ENCODE measurements at places on chromosomes 3 and 15.

GRCh38 chr3:97076673-97077072 lies 262.3 kb downstream of the EPHA6 start:
- DNase-seq, result no peak

- DNase-seq, result no peak
Measured at GRCh38 chr3:174398761-174399160, 460.4 kb upstream of the NAALADL2 start.

DNA sequence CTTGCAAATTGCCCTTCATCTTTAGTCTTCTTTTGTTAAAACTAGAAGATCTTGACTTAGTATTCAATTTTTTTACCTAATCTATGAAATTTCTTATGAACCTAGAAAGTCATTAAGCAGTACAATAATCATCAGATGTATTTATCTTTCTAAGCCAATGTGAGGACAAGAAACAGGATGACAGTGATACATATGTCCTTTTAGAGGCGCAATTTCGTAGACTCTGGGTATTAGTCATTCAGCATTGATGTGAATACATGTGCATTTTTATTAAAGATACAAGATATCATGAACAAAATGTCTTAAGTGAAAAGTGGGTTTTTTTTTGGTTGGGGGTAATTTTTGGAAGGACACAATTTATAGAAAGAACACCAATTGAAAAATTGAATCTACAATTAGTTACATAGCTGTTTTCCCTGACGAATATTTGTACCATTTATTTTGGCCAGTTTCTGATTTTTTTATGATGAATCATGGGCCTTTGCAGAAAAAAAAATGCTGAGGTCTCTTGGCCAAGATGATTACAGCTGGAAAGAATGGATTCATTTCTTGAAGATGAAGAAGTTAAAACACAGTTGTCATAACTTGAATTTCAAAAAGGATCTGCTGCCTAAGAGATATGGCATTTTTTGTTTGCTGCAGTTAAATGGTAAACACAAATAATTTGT lies 48.9 kb upstream of the AGTR1 start:
- DNase-seq, result no peak

DNA sequence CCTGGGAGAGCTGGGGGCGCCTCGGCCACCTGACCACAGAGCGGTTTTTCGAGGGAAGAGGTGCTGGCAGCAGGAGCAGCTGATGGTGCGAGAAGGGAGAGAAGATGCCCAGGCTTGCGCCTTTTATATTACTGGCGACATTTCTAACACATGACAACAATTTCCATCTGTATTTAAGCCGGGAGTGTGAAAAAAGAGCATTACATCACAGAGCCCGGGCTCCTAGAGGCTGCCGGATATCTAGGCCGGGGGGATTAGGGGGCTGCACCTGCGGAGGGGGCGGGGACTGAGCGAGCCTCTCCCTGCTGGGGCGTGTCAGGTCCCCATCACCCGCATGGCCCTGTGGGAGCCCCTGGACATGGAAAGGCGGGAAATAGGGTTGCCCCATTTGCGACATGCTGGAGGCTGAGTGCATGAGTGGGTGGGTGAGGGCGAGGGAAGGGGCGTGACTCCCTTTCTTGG lies 440.7 kb downstream of the MAGI1 start:
- DNase-seq, result peak; percentile 56

DNA sequence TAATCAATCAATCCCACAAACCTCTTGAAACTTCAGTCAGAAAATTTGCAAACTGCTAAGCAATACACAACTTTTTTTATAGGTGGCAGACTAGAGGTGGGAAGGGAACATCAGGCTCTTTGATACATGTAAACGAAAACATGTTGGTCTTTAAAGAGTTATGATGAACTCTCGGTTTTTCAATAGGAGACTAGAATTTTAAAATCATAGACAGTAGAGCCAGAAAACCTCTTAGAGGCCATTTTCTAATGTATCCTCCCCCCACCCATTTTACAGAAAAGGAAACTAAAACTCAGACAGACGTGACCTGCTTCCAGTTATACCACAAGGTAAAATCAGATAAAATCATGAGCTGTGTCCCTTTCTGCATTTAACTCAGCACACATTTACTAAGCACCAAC lies 179.1 kb upstream of the LPP start:
- DNase-seq, result no peak

DNA sequence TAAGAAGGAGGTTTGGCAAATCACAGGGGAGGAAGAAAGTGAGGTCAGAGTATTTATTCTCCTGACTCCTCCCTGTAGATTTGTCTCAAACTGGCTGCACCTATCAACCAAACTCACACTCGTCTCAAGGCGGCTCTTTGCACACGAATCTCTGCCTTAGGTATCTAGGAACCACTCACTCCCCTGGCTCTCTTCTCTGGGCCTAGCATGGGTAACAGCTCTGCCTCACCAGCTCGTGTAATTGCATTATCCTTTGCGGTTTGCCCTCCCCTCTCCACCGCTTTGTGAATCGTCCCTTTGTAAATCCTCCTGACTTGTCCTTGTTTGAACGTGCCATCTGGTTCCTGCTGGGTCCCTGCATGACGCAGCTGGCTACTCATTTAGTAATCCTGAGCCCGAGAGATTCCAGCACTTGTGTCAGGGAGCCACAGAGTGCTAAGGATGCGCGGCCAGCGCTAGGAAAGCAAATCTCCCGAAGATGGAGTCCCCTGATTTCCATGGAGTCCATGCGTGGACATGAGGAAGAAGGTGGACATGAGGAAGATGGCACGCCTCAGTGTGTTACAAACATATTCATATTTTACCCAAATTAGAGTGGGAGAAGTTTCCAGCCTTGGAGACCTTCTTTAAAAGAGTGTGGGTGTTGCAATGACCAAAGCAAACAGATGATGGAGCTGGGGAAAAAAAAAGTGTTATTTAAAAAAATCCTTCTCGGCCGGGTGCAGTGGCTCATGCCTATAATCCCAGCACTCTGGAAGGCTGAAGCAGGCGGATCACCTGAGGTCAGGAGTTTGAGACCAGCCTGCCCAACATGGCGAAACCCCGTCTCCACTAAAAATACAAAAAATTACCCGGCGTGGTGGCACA lies 26.7 kb downstream of the NRROS start:
- peak; percentile 87 for DNase-seq

DNA sequence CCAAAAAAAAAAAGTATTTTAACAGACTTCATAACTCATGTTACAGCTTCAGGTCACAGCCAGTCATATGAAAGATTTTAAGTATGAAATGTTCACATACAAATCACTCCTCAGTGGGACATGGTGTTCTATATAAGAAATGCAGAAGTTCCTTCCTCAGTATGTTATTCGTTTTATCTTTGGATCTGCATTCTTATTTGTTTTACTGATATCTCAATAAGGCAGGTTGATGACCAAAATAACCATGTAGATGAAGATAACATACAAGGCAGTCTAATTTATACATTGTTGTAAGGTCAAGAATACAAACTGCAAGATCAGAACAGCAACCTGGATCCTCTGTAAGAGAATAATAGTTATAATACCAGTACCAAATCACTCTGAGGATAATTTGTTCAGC lies 75.6 kb downstream of the CHAC1 start:
- DNase-seq, result no peak

- DNase-seq, result no peak
Measured at GRCh38 chr15:29364426-29365078, 94.9 kb upstream of the NSMCE3 start.

DNA sequence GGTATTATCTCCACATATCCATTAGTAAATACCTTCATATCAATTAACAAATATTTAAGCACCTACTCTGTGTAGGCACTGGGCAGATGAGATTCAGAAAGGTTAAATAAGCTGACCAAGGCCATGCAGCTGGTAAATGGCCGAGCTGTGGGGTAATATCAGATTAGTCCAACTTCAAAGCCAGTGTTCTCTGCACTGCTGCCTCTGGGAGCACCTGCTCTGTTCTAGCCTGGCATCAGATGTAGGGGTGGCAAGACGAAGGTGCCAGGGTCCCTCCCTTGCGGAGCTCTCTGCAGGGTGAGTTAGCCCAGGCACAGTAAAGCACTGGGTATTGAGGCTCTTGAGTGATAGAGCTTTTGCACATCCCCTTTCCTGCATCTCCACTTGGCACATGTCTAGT lies 5.5 kb downstream of the TATDN2 start:
- no peak for DNase-seq

DNA sequence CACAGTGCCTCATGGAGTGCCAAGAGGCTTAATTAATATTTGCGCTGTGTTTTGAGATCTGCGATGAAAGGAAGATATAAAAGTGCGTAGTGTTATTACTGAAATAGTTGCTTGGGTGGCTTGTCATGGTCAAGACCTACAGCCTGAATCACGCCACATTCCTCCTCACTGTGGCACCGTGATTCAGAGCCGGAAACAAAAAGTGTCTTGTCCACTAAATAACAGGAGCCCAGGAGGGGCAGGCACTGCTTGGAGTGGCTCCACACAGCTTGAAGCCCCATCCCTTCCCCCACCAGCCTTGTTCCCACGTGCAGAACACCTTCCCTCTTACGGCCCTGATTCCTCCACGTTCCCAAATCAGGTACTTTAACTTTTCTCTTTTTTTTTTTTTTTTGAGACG lies 1.2 kb upstream of the LRRC15 start:
- DNase-seq, result no peak

GRCh38 chr15:59598461-59598860 lies 13.1 kb upstream of the GCNT3 start:
- no peak for DNase-seq

DNA sequence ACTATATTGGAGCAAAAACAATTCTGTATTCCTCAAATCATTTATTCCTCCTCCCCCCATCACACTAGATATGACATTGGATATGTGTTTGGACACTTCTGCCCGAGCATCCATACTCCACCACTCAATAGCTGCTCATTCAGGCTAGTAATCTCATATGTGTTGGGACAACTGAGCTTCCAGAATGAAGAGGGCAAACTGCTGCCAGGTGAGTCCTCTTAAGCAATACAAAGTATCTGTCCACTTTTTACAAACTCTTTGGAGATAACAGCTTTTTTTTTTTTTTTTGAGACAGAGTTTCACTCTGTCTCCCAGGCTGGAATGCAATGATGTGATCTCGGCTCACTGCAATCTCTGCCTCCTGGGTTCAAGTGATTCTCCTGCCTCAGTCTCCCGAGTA lies 5.4 kb upstream of the TNFSF10 start:
- DNase-seq, result no peak

DNA sequence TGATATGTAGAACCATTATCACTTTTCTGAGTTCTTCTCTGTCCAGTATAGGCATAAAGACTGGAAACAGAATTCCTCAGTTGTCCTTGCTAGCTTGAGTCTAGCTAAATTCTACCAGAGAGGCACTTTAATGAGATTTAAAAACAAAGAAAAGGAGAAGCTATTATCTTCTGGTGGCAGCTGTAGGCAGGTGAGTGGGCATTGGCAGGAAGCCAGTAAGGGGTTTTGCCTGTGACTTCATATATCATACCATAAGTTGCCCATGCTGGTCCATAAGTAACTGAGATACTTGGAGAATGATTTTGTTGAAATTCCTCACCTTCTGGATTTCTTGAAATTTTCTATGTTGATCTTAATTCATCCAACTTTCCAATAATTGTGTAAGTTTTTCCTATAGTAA lies 402.3 kb upstream of the TGFBR2 start:
- DNase-seq, result no peak

DNA sequence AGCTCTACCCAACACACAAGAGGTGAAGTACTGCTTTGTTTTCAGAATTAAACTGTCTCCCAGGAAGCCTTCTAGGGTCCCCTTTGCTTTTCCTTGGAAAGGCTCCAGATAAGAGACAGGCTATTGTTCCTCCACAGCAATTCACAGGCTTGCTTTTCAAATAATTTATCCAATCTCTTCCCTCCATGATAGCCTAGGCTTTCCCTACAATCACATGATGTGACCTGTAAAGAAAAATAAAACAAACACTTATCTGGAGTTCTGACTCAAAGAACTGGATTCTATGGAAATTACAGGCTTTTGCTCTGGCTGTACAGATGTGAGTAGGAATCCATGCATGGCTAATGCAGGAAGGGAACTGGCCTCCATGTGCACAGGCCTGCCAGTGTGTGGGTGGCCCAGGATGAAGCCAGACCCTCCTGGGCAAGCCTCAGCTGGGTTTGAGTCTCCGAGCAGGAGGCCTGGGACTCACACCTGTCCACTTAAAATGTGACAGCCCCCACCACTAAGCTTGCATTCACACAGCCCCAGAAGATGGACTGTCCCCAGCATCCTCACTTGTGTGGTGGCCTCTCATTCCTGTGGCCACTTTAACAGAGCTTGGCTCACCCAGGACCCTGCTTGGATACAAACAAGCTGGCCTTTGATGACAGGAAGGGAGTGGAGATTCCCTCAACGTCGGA lies 75.8 kb upstream of the LEKR1 start:
- no peak for DNase-seq

- DNase-seq, result no peak
Measured at GRCh38 chr15:63226966-63227401, 37.6 kb downstream of the RAB8B start.

GRCh38 chr3:167151636-167152035 lies 228.5 kb downstream of the ZBBX start:
- DNase-seq, result no peak

GRCh38 chr15:70156671-70157271 lies 59.1 kb upstream of the TLE3 start:
- DNase-seq, result no peak

DNA sequence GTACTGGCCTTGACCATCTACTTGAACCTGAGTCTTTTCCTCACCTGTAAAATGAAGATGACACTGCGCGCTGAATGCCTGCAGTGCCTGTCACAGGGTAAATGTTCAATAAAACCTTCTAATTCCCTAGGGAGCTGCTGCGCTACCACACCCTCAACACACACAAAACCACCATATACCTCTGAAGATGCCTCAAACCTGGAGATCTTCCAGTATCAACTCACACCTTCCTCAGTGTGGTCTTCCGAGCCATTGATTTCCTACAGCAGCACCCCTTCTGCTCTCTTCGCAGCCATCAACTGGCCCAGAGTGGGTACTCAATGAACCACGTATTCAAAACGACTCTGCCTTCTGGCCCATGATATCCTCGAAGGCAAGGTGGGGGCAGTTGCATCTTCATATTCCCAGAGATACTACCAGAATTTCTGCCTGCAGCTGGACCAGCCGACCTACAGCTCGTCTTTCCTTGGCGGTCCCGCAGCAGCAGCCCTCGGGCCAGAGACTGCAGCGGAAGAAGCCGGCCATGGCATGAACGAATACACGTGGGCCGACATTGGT lies 695 bp downstream of the RPL32 start:
- no peak for DNase-seq

DNA sequence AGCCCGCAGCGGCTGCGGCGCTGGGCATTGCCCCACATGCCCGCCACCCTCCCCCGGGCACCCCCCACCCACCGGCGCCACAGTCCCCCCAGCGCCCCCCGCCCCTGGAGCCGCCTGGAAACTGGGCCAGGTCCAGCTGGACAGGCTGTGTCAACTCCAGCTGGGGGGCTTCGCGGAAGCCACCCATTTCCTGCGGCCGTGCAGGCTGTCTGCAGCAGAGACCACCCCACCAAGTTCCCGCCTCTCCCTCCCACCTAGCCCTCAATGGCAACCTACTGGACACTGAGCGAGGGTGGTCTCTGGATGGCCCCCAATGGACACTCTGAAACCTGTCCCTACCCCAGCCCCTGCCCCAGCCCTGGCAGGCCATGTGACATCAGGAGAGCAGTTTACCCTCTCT lies 62.8 kb upstream of the GATA2 start:
- DNase-seq, result no peak
